ENCODE measurements at places on chromosomes 13 and 19.

DNA sequence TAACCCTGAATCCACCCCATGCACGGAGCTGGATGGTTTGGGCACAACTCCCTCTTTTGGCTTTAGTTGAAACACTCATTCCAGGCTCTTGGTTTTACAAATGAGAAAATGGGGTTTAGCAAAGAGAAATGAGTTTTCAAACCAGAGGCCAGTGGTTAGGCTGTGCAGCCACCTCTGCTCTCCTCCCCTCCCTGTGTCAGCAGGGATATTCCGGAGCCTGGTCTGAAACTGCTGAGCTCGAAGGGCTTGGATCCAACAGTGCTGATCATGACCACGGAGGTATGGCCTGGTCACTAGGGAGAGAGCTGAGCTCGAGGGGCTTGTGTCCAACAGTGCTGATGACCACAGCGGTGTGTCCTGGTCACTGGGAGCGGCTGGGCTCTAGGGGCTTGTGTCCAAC is 41.5 kb downstream of the ZNF787 start:
- DNase-seq: no peak

DNA sequence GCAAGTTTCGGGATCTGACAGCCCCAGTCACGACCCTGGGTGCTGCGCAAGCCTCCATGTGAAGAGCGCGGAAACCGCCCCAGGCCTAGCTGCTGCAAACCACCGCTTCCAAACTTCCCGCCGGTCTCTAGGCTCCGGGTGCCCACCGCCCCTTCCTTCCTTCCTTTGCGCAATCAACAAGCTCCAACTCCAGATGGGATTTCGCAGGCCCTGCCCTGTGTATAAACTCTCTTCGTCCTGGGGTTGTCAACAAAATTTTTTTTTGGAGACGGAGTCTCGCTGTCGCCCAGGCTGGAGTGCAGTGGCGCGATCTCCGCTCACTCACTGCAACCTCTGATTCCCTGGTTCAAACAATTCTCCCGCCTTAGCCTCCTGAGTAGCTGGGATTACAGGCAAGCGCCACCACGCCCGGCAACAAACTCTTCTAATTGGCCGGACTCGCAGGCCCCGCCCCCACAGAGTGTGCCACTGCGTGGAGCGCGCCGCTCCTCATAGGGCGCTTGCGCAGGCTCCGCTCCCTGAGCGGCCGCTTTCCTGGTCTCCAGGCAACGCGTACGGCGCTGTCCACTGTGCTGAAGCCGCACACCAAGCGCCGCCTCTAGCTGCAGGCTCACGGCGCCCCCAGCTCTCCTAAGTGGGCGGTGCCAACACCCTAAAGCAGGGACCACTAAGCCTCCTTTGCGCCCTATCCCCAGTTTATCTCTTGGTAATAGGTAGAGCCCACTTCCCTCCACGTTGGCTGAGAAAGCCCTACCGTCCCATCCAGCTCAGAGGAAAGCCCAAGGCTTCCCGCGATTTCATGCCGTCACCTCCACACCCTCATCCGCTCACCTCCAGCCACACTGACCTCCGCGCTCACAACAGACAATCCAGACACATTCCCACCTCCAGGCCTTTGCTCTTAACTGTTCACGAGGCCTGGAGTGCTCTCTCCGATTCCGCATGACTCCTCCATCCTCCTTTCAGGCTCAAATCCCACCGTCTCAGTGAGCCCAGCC is 5.5 kb upstream of the QTRT1 start:
- DNase-seq: peak; percentile 93

- peak; percentile 53 for DNase-seq
Measured at GRCh38 chr13:64248371-64249065, 2832.9 kb upstream of the PCDH20 start.

- peak; percentile 31 for DNase-seq
Measured at GRCh38 chr13:73440296-73440895, 381.6 kb downstream of the KLF5 start.

DNA sequence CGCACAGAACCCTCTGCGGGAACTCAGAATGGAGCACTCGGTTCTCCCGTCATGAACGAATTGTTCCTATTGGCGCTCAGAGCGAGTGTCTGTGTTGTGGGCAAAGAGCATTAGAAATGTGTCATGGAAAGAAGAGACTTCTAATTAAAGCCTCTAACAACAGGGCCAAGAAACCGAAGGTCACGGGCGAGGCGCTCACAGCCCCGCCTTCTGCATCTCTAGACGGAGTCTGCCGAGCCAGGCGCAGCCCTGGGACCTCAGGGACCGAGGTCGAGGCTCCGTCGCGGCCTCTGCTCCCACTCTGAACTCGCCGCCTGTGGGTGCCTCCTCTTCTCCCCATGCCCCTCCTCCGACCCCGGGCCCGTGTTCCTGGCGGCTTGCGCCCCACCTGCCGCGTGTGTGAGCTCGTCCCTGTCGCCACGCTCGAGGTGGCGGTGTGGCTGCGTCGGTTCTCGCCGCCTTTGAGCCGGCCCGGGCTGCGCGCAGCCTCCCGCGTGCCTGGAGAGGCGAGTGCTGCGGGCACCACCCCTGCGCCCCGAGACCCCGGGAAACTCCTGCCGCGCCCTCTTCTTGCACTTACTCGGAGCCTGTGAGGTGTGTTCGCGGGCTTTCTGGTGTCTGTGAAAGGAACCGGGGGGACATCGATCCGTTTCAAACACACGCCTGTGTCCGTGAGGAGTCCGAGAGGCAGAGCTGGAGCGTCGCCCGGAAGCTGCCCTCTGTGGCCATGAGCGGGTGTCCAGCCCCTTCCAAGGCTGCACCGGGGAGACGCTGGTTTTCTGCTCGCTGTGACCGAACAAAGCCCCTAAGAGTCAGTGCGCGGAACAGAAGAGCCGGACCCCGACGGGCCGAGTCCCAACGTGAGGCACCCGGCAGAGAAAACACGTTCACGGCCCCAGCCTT is 45.4 kb upstream of the SPACA7 start:
- no peak for DNase-seq
